LNCaP clone FGC (cell line): ENCODE measurements at places on chromosomes 6 and 20.
A peak's percentile ranks its signal among the peaks of the same experiment; 100 is the strongest.

DNA sequence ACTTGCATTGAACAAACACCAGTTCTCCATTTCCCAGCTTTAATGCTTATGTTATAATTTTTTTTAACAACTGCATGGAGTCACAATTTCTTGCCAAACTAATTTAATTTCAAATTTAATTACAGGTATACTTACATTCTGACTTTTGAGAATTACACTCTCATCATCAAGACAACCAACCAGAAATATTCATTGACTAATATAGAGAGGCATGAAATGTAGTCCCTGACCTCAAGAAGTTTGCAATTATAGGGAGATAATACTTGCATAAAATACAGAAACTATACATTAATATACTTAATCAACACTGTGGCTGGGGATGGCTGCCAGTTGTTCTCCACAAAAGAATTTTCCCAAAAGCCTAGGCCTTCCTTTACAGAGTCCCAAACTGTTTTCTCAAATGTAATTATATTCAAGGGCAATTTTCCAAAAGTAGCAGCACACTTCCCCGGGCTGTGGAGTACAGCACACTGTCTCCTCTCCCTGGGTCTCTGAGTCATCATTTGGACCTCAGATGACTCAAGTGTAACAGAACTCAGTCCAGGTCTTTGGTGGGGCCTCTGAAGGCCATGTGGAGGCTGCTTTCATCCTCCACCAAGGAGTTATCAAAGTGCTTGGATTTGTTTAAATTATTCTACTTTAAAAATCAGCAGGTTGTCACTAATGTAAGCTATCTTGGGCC is 114.1 kb downstream of the KIF16B start:
- DNase-seq, result peak; percentile 8

DNA sequence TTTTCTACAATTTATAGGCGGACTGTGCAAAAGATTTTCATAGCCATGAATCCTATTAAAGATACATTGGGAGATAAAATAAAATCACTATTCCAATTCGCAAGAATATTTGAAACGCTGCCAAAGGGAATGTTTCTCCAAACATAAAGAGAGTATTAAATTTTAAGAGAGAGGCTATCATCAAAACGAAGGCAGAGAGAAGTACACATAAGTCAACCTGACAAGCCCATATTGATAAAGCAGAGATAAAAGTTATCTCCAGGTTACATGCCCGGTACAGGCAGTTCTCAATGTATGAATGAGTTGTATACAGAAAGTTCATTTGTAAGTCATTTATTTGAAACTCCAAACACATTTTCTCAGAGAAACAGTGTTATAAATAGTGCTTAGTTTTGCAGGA is 193.1 kb downstream of the ATXN1 start:
- DNase-seq, result peak; percentile 70

- DNase-seq, result peak; percentile 48
Observed at GRCh38 chr6:8057793-8058192, 6.4 kb downstream of the BLOC1S5 start.

- DNase-seq, result no peak
Observed at GRCh38 chr20:41380551-41381193, 14.1 kb upstream of the EMILIN3 start.

DNA sequence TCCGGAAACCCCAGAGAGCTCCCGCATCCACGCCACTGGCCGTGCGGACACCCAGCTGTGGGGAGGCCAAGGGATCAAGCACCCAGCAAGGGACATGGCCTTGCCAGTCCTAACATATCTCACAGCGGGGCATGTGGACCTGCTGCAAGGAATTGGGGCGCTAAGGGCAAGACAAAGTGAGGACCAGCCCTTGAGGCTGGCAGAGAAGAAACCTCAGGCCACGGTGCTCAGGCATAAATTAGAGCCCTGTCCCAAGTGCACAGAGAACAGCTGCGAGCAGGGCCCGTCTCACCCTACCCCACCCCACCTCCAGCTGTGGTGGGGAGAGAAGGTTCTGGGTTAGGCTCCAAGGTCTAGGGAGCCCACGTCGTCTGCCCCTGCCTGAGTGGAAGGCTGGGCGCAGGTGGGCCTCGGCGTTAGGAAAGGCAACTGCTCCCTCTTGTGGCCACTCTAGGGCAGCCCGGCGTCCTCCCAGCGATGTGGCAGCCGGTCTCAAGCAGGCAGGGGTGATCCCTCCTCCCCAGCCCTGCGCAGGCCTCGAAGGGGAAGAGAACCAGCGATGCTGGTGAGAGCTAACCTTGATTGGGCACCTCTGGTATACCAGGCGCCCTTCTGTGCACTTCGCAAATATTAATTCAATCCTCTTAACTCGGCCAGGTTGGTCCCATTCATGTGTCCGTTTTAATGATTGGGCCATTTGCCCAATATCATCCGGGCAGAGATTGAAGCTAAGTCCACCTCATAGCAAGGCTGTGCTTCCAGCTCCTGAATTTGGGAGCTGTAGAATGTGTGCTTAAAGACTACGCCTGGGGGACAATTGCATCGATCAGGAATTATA is 235.8 kb downstream of the NFATC2 start:
- DNase-seq, result no peak

GRCh38 chr6:24207413-24207812 is 81.4 kb downstream of the NRSN1 start:
- no peak for DNase-seq

- no peak for DNase-seq
Observed at GRCh38 chr20:25480156-25480555, 72.7 kb downstream of the GINS1 start.

DNA sequence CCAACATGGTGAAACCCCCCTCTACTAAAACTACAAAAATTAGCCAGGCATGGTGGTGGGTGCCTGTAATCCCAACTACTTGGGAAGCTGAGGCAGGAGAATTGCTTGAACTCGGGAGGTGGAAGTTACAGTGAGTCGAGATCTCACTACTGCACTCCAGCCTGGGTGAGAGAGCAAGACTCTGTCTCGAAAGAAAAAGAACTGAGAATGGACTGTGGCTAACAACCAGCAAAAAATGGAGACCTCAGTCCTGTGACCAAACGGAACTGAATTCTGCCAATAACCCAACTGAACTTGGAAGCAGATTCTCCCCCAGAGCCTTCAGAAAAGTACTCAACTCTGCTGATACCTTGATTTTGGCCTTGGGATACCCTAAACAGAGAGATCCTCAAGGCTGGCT is 604.5 kb downstream of the DOK5 start:
- no peak for DNase-seq

DNA sequence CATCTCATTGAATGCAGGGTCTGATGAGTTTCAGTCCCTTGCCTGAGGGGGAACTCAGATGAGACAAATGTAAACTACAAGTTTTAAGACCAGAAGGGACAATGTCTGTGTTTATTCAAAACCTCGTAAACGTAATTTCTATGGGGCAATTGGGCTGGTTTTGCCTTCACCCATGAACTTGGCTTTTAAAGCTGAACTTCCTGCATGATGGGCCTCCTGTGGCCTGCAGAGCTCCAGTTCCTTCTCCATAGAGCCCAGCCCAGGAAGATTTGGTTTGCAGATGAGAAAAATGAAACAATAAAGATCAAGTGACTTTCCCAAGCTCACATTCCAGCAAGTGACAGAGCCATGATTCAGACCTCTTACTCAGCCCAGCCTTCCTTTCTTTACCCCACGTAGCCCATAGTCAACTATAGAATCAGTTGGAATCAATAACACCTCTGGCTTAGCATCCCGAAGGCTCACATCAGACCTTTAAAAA is 612.3 kb downstream of the UTRN start:
- DNase-seq, result no peak

- no peak for DNase-seq
Observed at GRCh38 chr6:96164802-96165201, 149.0 kb downstream of the FUT9 start.

DNA sequence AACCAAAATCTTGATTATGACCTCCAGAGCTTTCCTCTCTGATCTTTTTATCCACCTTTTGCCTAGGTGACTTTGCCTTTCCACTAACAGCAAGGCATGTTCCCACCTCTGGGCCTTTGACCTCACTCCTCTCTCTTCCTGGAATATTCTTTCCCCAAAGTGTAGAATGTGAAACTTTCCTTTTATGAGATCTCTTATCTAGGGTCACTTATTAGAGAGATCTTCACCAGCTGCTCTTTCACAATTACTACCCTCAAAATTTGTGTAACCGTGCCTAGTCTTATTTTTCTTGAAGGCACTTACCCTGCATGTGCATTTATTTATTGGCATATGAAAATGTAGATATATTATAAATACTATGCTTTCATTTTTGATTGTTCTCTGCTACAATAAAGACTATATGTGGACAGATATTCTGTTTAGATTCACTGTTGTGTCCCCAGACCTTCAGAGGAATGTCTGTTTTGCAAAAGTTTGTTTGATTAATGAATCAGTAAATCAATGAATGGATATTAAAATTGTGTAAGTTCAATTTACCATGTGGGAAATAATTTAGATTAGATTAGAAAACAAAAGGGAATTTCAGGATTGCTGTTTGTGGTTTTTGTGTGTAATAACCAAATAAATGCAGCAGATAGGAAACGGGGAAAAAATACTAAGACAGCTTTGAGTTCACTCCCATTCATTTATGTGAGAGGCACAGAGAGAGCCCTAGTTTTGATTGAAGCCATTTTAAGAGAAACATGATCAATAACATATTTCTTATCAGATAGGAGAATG is 207.0 kb downstream of the ADGB start:
- DNase-seq, result no peak

DNA sequence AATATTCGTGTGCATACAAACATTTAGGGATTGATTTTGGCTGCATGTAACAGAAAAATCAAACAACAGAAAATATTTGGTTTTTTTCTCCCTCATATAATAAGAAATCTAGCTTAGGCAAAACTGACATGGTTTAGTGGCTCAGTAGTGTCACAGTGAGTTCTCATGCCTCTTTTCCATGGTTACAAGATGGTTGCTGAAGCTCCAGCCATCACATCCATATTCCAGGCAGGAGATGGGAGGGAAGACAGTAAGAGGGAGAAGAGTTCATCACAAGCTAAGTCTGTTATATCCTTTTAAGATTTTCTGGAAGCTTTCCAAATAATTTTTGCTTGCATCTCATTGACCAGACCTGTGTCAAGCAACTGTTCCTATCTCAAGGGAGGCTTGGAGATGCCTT is 267.2 kb upstream of the RNF24 start:
- DNase-seq, result no peak
